Calu3 (cell line): ENCODE measurements at places on chromosomes 2 and 18.

DNA sequence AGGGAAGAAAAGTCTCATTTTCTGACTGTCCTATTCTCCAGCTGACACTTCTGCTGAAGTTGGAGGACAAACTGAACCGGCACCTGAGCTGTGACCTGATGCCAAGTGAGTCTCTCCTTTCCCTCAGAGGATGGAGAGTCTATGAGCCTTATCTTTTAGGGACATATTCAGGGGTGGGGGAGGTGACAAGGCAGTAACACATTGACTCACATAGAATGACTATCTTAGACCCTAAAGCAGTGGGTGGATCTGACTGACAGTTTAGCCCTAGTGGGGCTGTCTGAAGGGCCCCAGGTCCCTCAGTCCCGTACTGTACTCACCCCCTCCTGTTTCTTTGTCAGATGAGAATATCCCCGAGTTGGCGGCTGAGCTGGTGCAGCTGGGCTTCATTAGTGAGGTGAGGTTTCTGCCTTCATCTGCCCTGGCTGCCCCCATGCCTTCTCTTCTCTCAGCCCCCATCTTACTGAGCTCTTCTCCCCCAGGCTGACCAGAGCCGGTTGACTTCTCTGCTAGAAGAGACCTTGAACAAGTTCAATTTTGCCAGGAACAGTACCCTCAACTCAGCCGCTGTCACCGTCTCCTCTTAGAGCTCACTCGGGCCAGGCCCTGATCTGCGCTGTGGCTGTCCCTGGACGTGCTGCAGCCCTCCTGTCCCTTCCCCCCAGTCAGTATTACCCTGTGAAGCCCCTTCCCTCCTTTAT lies 805 bp upstream of the KRTCAP3 start:
- no peak for DNase-seq

GRCh38 chr18:4750393-4751346 lies 295.6 kb upstream of the DLGAP1 start:
- DNase-seq, result no peak

- DNase-seq, result no peak
These were observed 534.2 kb downstream of the ZNF804A start for GRCh38 chr2:185132501-185133041.

- no peak for DNase-seq
These were observed 294.1 kb downstream of the BCL2 start for GRCh38 chr18:63025251-63026090.

- DNase-seq, result no peak
These were observed 129.3 kb downstream of the NCKAP5 start for GRCh38 chr2:133438848-133439564.

- DNase-seq, result no peak
These were observed 135.7 kb downstream of the EVA1A start for GRCh38 chr2:75424936-75425619.

GRCh38 chr2:117948615-117949014 lies 65.3 kb downstream of the CCDC93 start:
- no peak for DNase-seq

DNA sequence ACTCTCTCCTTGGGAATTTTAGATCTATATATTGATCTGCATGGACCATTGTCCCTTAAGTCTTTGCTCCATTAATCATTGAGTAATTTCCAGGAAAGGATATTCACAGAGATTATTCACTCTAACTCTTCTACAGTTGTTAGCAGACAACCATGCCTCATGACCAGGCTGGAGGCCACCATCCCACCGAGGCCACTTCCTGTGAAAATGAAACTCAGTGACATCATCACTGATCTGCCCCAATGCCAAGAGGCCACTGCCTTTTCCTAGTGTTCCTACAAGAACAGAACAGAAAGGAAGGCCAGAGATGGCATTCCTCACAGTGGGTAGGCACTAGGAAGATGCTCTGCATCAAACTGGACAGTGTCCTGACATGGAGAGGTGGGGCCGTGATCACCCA lies 161.3 kb downstream of the DTNA start:
- no peak for DNase-seq

DNA sequence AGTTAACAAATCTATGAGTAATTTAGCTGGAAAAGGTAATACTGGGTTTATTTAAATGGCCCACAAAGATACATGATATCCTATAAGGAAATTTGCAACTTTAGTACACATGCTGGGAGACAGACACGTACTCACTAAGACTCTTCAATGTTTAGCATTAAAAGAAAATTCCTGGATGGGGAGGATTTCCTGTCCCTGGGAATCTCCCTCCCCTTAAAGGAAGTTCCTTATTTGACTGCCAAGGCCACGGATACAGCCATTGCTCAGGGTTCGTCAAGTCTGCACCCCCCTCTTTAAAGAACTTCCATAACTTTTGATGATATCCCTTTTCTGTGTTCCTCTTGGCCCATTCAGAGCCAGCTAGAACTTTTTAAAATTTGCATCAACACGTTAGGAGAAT lies 267.6 kb downstream of the CD226 start:
- DNase-seq, result no peak

GRCh38 chr2:105237045-105237765 lies 4.3 kb upstream of the GPR45 start:
- no peak for DNase-seq

DNA sequence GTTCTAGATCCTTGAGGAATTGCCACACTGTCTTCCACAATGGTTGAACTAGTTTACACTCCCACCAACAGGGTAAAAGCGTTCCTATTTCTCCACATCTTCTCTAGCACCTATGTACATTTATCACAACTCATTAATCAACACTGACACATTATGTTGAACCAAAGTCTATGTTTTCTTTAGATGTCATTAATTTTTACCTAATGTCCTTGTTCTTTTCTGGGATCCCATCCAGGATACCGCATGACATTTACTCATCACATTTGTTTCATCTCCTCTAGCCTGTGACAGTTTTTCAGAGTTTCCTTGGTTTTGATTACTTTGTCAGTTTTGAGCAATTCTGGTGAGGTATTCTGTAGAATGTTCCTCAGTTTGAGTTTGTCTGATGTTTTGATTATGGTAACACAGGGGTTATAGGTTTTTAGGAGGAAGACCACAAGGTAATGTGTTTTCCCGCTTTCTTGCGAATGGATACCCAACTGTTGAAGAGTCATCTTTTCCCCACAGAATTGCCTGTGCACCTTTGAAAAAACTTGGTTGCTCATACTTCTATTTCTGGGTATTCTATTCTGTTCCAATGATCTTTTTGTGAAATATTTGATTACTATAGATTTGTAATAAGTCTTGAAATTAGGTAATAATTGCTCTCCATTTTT lies 3.0 kb upstream of the UGT1A9 start:
- no peak for DNase-seq

DNA sequence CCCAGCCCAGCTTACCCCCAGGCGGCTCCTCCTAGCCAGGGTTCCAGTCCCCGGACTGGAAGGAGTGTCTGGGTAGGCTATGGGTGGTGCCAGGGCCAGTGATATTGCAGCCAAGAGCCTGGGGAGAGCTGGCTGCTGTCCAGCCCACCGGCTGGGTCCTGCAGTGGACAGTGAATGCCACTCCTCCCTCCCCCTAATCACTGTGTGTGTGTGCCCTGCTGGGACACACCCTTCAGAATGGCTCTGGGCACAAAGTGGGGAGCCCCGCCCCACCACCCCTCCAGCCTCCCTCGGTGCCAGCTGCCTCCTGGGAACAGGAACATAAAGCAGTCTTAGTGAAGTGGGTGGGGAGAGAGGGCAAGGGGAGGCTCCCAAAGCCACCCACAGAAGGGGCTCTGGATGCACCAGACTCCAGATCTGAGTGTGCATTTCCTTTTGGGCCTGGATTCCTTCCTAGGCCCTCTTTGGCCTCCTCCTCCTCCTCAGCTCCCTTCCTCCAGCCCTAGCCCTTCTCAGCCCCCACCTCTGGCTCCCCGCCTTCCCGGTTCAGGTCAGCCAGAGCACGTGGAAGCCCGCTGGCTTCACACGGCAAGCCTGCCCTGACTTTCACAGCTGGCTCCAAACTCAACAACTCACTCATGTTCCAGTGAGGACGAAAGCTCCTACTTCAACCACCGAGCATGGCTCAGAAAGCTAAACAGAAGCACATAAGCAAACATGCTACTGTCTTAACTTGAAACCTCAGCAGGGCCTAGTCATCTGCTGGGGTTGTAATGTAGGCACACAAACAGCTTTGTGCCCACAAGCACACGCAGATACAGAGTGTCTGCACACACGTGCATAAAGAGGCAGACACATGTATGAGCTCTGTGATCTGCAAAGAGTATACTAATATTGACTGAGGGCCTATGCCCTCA lies 209.2 kb upstream of the SMAD2 start:
- DNase-seq, result peak; percentile 41

- no peak for DNase-seq
These were observed 178.1 kb upstream of the PIEZO2 start for GRCh38 chr18:11327391-11328009.

DNA sequence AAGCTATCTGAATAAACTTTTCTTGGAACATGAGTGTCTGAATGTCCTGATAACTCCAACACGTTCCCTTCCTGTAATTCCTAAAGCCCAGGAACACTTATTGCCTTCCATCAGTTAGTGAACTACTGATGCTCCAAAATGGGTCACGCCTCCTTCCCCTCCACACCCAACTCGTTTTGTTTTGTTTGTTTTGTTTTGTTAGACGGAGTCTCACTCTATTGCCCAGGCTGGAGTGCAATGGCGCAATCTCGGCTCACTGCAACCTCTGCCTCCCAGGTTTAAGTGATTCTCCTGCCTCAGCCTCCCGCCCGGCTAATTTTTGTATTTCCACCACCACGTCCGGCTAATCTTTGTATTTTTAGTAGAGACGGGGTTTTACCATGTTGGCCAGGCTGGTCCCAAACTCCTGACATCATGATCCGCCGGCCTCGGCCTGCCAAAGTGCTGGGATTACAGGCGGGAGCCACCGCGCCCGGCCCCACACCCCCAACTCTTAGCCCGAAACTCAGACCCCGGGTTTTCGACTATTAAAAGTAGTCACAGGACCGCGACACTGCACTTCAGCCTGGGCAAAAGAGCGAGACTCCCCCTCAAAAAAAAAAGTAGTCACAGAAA lies 774 bp downstream of the IER3IP1 start:
- peak; percentile 29 for DNase-seq

GRCh38 chr18:79748321-79749180 lies 49.2 kb upstream of the KCNG2 start:
- DNase-seq, result no peak

DNA sequence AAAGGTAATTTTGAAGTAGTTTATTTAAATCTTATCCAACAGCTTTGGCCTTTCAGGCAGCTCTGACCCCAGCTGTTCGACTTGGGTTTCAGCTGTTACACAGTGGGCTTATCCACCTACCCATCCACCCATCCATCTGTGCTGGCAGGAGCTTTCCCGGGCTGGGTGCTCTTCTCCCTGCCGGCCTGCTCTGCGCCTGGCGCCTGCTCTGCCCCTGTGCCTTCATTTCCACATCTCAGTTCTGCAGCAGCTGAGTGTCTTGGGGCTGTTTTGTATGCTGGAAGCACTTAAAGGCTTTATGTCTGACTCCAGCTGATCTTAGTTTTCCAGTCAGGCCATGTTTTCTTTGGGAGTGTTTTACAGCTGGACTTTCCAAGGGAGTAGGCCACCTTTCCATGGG lies 24.2 kb downstream of the LDLRAD4 start:
- no peak for DNase-seq

DNA sequence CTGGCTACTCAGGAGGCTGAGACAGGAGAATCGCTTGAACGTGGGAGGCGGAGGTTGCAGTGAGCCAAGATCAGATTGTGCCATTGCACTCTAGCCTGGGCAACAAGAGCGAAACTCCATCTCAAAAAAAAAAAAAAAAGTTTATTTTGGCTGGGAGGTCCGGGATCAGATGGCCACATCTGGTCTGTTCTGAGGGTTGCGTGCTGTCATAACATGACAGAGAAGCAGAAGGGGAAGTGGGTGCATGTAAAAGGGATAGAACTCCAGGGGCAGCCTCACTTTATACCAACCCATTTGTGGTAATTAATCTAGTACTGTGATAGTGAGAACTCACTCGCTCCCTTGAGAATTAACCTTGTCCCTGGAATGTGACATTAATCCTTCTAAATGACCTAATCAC lies 101.2 kb downstream of the PTPN4 start:
- no peak for DNase-seq

GRCh38 chr2:182807319-182807718 lies 59.1 kb downstream of the FRZB start:
- no peak for DNase-seq

DNA sequence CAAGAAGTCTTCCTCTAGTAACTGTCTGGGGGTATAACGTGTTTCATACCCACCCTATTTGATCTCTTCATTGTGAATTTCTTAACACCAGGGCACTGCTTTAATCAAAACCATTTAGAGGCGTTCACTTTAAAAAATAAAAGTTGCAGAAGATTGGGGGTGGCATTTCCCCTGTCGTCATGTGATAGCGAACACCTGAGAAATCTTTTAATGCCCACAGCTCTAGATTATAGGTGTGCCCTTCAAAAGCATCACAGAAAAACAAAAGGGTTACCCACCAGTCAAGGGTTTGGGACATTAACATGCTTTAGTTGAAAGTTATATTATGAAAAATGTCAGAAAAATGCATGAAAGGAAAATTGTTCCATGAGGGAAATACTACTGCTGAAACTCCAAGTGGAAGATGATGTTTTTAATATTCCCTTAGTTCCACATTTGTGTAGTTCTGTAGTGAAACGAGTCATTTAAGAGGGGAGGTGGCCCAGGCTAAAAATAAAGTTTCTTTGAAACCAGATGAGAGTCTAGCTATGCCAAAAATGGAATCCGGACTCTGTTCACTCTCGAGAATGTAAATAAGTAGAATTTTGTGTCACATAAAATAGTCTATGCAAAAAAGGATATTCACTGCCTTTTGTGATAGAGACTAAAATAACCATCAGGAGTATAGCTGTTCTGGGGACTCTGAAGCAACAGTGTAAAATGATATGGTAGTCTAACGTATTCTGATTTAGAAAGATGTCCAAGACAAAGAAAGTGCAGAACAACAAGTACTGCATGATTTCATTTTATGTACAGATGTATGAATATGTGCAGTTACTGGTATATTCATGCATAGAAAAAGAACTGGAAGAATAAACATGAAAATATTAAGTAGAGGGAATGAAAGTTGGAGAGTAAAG lies 95.3 kb downstream of the TMEM247 start:
- no peak for DNase-seq

DNA sequence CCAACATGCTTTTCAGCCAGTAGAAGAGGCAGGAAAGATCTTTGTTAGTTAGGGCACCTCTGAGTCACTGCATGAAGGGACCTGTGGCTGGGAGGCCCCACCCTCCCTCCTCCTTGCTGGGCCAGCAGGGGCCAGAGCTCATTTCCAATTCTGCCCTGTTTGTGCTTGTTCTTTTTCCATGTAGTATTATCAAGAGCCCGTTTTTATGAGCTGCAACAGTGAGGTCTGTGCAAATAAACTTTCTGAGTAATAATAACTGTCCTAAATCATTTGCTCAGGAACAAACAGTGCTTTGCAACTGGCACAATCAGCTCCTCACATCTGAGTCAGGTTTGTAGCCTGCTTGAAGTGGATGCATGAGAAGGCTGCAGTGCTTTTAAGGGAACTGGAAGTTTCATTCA lies 128.0 kb downstream of the ARL4C start:
- DNase-seq, result peak; percentile 56

DNA sequence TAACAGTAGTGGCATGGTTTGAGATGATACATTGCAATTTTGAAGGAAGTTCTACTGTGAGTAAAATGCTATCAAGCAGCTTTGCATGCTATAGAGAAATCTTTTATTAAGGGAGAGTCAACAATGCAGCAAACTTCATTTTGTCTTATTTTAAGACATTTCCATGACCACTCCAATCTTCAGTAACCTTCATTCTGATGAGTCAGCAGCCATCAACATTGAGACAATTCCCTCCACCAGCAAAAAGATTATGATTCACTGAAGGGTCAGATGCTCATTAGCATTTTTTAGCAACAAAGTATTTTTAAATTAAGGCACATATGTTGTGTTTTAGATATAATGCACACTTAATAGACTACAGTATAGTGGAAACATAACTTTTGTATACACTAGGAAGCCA lies 235.7 kb downstream of the DSC3 start:
- no peak for DNase-seq
